ENCODE measurements at places on chromosomes 5 and 9.

GRCh38 chr5:84382363-84383295 lies 2.1 kb downstream of the EDIL3 start:
- DNase-seq: no peak

- DNase-seq: no peak
Measured at GRCh38 chr5:57891443-57891842, 408.8 kb upstream of the ACTBL2 start.

- DNase-seq: peak; percentile 55
Measured at GRCh38 chr5:126054577-126055347, 368.4 kb upstream of the GRAMD2B start.

GRCh38 chr9:105832096-105832710 lies 137.9 kb downstream of the TMEM38B start:
- no peak for DNase-seq

DNA sequence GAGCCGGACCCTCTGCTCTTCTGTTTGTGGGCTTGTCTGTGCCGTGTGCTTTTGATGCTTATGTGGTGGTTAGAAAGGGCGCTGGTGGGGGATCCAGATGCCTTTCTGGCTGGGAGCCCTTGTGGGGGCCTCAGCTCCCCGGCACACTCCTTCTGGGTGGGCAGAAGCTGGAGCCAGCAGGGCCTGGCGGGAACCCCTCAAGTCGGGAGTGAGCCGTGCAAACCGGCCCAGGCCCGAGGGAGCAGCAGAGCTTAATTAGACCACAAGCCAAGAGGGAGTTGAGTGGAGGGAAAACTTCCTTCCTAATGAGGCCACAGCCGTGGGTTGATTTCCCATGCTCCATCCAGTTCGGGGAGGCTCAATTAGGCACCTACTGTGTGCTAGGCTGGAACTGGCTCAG lies 76.0 kb upstream of the RNU6ATAC start:
- DNase-seq: no peak

GRCh38 chr5:133304707-133305216 lies 252.9 kb downstream of the HSPA4 start:
- DNase-seq: no peak

DNA sequence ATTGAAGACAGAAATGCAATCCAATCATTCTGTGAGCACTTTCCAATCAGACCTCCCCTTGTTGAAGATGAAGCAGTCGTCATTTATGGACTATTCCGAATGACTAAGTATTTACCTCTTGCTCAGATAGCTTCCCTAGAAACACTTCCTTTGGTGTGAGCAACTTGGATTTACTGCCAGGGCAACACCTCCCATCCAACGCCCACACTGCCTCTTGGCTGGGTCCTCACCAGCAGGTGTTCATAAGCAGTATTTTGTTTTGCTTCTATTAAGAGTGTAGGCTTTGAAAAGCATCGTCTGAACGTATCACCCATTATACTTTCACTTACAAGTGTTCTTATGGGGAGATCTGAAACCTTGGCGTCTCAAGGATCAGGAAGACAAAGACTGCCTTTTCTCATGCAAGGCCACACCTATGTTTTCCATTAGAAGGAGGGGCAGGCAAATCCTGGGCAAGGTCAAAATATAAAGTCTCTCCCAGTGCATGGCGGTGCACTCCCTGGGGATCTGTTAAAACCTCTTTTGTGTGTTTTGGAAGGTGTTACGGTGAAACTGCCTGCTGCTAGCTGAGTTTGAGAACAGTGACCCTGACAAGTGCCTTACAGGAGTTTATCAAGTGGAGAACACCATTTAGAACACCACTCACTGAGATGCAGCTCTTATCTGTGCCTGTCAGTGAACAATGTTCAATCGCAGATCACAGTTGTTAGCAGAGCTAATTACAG lies 10.6 kb upstream of the MARCHF3 start:
- peak; percentile 69 for DNase-seq

DNA sequence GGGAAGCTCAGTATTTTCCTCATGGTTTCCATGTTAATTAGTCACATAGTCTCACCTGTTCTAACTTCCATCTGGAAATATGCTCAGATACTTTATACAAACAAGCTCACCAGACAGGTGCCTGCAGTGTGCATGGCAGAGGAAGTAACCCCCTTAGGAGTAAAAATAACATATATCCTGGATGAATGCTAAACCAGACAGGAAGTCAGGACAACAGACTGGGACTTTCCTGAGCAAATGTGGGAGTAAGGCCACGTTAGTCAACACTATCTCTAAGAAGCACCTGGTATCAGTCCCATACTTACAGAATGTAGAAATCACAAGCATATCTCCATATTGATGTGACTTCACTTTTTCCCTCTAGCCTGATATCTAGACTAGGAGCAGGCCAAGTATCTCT lies 128.4 kb downstream of the SEC61B start:
- no peak for DNase-seq

- DNase-seq: no peak
Measured at GRCh38 chr5:140339636-140340035, 6.8 kb downstream of the HBEGF start.

- DNase-seq: no peak
Measured at GRCh38 chr9:94787266-94787665, 60.8 kb downstream of the AOPEP start.

DNA sequence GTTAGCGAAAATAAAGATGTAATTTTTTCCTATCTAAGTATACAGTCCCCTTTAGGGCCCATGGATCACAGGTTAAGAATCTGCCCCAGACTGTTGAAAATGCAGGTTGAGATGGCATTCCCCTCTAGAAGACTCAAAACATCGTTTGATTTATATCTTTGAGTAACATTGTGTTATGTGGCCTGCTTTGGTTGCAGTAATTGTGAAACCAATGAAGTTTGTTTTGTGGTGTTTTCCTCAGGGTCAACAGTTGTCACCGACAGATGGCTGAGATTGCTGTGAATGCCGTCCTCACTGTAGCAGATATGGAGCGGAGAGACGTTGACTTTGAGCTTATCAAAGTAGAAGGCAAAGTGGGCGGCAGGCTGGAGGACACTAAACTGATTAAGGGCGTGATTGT lies 7.8 kb downstream of the CCT5 start:
- DNase-seq: no peak

GRCh38 chr5:145925353-145925752 lies 11.0 kb upstream of the SH3RF2 start:
- DNase-seq: no peak

DNA sequence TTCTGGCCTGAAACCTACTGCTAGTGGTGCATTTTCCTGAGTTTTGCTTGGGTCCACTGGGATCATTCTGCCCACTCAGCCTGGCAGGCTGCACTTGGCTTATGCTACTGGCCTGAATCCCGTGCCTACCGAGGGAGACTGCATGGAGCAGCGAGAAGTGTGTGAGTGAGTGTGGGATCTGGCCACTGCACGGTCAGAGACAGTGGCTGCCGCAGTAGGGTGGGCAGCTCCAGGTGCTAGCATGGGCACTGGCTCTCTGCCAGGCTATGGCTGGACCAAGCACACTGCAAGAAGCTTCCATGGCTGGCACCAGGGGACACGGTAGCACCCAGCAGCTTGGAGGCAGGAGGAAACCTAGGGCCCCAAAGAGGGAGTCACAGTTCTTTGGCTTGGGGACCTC lies 1058.7 kb upstream of the ACO1 start:
- no peak for DNase-seq

DNA sequence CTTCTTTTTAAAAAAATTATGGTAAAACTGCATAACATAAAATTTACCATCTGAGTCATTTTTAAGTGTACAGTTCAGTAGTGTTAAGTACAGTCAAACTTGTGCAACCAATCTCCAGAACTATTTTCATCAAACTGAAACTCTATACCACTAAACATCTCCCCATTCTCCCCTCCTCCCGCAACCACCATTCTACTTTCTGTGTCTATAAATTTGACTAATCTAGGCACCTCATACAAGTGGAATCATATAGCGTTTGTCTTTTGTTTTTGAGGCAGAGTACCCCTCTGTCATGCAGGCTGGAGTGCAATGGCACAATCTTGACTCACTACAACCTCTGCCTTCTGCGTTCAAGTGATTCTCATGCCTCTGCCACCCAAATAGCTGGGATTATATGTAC lies 24.0 kb upstream of the EBF1 start:
- DNase-seq: no peak

DNA sequence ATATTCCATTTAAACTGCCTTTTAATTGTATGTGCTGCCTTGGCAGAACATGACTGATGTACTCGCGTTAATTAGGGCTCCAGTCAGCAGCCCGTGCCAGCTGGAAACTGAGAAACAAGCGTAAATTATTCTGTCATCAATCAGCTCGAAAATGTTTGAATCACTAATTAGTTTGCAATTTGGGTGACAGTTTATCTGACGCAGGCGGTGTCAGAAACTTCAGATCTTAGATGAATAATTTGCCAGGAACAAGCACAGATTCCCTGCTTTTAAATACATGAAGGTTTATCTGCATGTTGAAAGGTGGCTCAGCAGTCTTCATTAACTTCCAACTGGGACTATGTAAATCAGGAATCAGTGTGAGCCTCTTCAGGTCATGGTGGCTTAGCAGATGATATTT lies 176.0 kb upstream of the TLE4 start:
- DNase-seq: peak; percentile 51

DNA sequence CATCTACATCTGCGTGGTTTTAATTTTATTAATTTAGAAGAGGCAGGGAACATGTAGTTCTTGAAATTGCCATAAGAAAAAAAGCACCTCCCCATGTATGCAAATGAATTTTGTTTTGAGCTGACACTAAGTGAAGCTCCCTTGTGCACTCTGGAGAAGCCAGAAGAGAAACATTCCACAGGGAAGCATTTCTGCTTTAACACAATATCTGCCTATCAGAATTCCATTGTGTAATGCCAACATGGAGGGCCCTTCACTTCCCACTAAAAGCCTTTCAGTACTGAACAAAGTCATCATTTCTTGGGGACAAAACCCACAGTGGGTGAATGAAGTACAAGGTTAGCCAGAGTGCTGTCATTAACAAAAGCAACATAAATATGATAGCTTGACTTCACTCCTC lies 59.7 kb downstream of the PRELID2 start:
- no peak for DNase-seq

GRCh38 chr5:137752905-137753690 lies 1.1 kb downstream of the HNRNPA0 start:
- DNase-seq: no peak

GRCh38 chr5:128538250-128539037 lies 399 bp upstream of the FBN2 start:
- no peak for DNase-seq

- DNase-seq: no peak
Measured at GRCh38 chr9:109775516-109775915, 4.5 kb upstream of the PALM2AKAP2 start.

- no peak for DNase-seq
Measured at GRCh38 chr5:35618781-35619180, 1.1 kb downstream of the SPEF2 start.

DNA sequence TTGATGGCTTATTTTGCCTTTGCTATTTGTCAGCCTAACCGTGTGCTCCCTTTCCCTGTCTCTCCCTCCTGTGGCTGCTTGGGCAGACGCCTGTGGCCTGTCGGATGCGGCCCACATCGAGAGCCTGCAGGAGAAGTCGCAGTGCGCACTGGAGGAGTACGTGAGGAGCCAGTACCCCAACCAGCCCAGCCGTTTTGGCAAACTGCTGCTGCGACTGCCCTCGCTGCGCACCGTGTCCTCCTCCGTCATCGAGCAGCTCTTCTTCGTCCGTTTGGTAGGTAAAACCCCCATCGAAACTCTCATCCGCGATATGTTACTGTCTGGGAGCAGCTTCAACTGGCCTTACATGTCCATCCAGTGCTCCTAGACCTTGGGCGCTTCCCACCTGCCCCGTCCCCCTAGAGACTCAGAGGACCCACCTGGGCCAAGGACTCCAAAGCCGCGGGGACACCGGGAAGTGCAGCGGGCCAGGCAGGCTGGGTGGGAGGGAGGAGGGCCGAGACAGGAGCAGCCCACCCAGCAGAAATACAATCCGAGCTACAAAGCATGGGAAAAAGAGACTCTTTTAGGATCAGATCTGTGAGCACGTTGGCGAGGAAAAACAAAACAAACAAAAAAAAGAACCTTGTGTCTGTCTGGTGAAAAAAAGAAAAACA lies 10.6 kb downstream of the NR2F1 start:
- no peak for DNase-seq

All from NCI-H1436 treated with DMSO at 0.1 percent for 48 hours (cell line).